Thoracic aorta (tissue), 2 donors: ENCODE measurements at places on chromosomes 6 and 20.

DNA sequence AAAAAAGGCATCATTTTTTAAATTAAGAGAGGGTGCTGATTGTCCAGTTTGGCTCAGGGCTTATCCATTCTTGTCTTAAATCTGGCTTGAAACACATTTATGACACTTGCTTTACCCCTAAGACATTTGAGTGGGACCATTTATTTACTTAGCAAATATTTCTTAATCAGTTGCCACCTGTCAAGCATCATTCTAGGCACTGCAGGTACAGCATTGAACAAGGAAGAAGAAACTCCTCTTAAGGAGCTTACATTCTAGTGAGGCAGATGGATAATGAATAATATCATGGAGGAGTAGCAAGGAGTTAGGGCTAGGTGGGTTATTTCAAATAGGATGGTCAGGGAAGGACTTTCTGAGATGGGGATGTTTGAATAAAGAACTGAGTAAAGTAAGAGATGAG is 189.8 kb downstream of the UTRN start:
- no peak for DNase-seq

DNA sequence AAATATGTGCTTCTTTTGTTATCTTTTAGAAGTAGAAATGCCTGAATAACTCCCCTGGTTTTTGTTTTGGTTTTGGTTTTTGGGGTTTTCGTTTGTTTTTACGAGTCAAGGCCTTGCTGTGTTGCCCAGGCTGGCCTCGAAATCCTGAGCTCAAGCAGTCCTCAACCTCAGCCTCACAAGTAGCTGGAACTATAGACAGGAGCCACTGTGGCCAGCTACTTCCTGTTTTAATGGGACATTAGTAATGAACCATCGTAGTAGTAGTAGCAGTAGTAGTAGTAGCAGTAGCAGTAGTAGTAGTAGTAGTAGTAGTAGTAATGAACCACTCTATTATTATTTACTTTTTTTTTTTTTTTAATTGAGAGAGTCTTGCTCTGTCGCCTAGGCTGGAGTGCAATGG is 66.0 kb downstream of the UBR2 start:
- DNase-seq = no peak

DNA sequence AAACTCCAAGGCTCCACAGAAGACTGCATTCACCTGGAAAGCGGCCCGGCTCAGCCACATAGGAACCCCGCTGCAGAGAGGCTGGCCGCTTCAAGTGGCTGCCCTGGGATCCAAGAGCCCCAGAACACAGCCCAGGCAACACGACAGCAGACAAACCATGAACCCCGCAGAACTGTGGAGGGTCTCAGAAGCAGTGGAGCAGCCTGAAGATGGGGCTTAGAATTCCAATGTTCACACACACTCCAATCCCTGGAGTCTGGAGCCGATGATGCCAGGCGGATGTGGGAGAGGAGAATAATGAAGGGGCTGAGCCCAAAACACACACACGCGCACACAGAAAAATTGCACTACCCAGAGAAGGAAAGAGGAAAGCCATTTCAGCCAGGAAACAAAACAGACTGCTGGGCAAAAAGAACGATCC is 52.4 kb downstream of the NINL start:
- no peak for DNase-seq

DNA sequence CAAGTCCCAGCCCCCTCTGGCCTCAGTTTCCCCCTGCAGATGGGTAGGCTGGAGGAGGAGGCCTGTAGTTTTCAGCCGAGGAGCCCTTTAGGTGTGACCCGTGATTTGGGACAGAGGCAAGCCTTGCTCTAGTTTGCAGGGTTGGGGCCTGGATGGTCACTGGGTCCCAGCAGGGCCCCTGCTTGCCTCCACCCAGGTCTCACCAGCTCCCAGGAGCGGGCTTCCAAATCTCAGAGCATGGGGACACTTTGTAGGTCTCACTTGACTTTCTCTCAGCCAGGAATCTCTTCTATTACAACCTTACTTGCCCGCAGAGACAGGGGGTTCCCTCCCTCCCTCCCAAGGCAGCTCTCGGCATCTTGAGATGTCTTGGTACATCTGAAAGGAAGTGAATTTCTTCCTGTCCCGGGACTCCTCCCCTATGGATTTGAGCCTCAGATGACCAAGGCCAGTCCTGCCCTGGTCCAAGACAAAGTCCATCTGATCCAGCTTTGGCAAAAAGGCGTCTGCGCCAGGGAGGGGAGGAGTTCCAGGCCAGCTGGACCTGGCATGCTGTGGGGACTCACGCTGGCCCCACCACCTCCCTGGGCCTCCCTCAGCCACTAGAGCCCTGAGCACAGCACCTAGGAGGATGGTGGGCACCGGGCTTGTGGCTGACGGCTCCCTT is 47.4 kb downstream of the SRC start:
- no peak for DNase-seq

- no peak for DNase-seq
Measured at GRCh38 chr20:25022680-25023079, 30.1 kb upstream of the APMAP start.

GRCh38 chr20:54179946-54180345 is 6.2 kb upstream of the CYP24A1 start:
- no peak for DNase-seq

DNA sequence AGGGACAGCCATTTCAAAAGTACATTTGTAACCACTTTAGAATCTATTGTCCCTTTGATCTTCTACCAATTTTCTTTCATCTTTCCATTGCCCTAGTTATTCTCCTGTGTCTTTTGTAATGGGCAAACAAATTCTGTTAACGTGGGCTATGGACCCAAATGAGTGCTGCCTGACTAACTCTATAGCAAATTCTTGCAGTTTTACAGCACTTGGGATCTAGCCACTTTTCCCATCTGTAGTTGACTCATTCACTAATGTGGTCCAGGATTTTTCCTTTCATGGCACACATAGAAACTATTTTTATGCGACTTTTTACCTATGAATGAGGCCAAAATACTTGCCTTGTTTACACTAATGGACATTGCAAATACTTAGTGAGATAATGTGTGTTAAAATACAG is 52.0 kb downstream of the GRIK2 start:
- no peak for DNase-seq
